ENCODE measurements at places on chromosomes 2 and 18.

- no peak for DNase-seq
Measured at GRCh38 chr2:6823111-6823510, 42.6 kb downstream of the CMPK2 start.

DNA sequence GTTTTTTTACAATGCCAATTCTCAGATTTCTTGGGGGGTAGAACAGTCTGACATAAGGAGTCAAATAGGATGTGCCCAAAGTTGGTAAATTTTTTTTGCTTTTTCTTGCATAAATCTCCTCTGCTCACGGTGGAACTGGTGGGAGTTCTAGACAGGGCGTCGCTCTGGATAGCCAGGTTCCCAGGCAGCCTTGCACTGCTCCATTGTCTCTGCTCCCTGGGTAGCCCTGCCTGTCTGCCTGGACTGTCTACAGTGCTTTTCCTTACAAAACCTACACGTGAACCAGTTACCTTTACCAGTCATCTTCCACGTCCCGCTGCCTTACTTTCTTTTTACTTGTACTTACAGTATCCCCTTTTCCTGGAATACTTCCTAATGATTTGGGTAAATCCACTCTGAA is 117.1 kb downstream of the ZNF407 start:
- DNase-seq: no peak

GRCh38 chr18:62412231-62412979 is 87.3 kb downstream of the TNFRSF11A start:
- DNase-seq: no peak

GRCh38 chr2:20622731-20623130 is 28.2 kb downstream of the HS1BP3 start:
- no peak for DNase-seq

GRCh38 chr18:35096677-35097011 is 55.4 kb downstream of the MAPRE2 start:
- DNase-seq: no peak

DNA sequence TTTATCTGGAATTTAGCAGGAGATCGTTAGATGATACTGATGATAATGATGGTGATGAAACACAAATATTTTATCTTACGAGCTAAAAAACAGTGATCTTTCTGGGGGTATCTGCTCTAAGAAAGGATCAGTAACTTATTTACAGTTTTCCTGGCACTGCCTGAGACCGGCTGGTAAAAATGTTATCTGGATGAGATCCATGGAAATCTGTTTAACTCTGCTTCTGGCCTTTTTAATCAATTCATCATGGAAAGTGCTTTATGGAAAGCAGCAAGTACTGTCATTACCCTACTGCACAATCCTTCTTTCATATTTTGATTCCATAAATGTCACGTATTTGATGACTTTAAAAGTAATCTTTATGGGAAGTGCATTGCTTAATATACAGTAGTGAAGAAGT is 612.7 kb upstream of the GCFC2 start:
- no peak for DNase-seq

DNA sequence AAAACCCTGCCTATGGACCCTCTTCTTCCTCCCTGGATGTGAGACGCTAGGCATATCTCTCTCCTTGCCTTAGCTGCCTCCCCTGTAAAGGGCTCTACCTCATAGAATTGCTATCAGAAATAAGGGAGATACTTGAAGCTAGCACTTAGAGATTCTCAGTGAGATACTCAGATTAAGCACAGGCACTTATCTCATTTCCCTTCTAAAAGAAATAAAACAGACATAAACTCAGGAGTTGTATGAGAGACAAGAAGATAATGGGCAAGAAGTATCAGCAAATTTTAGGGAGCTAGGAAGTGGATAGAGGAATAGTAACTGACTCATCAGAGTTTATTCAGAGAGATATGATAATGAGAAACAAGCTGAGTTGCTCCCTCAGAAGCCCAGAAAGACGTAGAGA is 131.0 kb downstream of the SP3 start:
- no peak for DNase-seq

DNA sequence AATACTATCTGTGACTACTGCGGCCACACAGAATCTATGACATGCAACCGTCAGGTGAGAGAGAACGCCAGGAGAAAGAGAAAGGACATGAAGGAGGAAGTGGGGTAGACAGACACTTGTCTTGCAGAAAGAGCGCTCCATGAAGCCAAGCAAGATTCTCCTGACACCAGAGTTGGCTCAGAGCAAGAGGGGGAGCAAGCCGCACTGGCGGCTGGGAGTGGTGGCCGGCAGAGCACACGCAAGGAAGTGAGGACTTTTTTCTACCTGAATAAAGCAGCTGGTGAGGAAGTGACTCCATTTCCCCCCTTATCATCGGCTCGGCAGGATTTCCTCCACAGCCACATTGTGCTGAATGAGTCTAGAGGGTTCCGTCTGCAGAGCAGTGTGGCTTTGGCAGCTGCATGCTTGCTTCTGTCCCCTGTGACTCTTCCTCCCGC is 181.6 kb downstream of the BCL2 start:
- DNase-seq: peak; percentile 81

DNA sequence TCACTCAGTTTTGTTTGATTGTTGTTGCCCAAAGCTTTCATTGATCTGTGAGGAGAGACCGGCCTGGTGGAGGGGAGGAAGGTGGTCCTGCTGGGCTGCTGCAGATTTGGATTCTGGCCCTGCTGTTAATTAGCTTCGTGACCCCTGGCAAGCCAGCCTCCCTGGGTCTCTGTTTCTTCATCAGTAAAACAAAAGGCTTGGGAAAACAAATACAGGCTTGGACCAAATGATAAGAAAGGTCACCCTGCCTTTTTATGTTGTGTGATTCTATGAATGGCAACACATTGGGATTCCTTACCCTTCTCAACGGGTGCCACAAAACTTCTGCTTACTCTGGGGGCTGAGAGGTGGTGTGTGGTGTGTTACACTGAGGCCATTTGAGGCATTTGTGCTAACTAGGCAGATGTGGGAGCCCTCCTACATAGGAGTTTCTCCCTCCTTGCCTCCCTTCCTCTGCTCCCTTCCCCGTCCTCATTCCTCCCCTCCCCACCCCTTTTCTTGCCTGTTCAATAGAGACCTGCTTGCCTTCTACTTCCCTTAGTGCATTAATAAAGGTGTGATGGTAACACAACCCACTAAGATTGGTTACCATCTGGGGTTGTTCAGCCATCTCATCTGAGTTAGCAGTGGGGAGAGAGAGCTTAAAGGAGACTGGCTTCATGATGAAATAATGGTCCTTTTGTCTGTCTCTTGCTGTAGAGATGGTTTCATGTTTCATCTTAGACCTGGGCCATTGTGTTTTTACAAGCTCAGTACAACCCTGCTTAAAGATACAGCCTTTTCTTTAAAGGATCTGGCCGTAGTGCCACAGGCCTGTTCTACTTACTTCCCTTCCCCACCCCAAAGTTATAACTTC is 96.2 kb downstream of the TANC1 start:
- DNase-seq: no peak

All from GM12865 (cell line).